ENCODE measurements at places on chromosomes 16 and 17.

GRCh38 chr16:86044241-86044671 lies 145.3 kb downstream of the IRF8 start:
- peak; percentile 12 for DNase-seq

GRCh38 chr17:73559532-73559931 lies 84.7 kb downstream of the SDK2 start:
- no peak for DNase-seq

GRCh38 chr16:20734056-20734455 lies 7.6 kb downstream of the THUMPD1 start:
- no peak for DNase-seq

DNA sequence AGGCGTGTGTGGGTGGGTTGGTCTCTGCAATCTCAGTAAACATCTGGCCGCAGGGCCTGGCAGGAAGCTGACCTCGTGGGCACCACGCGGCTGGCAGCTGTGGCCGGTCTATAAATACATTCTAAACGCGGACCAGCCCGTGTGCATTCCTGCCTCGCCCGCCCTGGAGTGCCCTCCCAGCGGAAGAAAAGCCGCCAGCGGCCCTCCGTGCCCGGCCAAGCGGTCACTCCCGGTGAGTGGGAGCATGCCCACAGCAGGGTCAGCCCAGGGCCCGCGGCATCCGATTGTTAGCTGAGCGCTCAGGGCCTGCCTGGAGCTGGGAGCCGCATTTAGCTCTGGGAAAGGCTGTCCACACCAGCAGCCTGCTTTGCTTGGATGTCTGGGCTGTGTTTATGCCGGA lies 10.3 kb downstream of the ZNF469 start:
- no peak for DNase-seq

GRCh38 chr16:71201556-71201955 lies 29.0 kb downstream of the HYDIN start:
- no peak for DNase-seq

- DNase-seq, result no peak
Measured at GRCh38 chr17:28972437-28972836, 21.1 kb upstream of the PHF12 start.

Measured in glomerular endothelial cell (primary cell).